ENCODE measurements at places on chromosomes 13 and 19. TPM values are rescaled to one million over a fixed set of nuclear protein-coding genes. Genes with fewer than 3 reads are reported as not detected.

- no peak overlapping the region for H3K27ac ChIP-seq
- H3K4me3 ChIP-seq: no peak overlapping the region
- DNase-seq: peak; percentile 34
- H3K4me1 ChIP-seq: no peaks in the 10 kb centered on the region
- no peaks in the 10 kb centered on the region for H3K36me3 ChIP-seq
These were observed 9.9 kb downstream of the CEACAM4 start for GRCh38 chr19:41616792-41617621.

DNA sequence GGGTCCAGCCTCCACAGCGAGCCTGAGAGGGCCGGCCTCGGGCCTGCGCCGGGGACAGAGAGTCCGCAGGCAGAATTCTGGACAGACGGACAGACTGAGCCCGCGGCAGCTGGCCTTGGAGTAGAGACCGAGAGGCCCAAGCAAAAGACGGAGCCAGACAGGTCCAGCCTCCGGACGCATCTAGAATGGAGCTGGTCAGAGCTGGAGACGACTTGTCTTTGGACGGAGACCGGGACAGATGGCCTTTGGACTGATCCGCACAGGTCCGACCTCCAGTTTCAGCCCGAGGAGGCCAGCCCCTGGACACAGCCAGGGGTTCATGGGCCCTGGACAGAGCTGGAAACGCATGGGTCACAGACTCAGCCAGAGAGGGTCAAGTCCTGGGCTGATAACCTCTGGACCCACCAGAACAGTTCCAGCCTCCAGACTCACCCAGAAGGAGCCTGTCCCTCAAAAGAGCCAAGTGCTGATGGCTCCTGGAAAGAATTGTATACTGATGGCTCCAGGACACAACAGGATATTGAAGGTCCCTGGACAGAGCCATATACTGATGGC, 490 bp downstream of the ITPKC start:
- H3K36me3 ChIP-seq: no peaks in the 10 kb centered on the region
- peaks cover 59% of the 10 kb centered on the region for H3K4me1 ChIP-seq
- H3K27me3 ChIP-seq: no peaks in the 10 kb centered on the region
- H3K4me3 ChIP-seq: peak overlapping the region; percentile 83
- no peak for DNase-seq

Gene ZNF625
- total RNA-seq: 5.6 TPM

DNA sequence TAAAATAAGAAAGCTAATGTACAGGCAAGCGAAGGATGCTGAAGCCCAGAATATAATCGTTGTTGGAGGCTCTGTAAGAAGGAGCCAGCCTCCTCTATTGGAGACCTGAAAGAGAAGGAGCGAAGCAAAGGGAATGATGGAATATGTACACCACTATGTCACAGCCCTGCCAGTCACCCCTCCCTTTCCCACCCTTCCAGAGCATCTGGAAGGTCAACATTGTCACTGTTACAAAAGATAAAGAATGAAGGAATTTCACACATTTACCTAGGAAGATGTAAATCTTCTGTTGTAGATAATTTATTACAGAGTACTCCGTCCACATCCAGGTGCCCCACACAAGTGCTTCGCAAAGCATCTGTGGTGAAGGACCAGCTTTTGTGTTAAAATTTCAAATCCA, 39.7 kb upstream of the SACS start:
- no peak for DNase-seq
- H3K36me3 ChIP-seq: no peaks in the 10 kb centered on the region
- no peak overlapping the region for H3K27ac ChIP-seq
- H3K27me3 ChIP-seq: no peaks in the 10 kb centered on the region
- no peak overlapping the region for H3K4me3 ChIP-seq

- H3K27me3 ChIP-seq: no peaks in the 10 kb centered on the region
- DNase-seq: no peak
- no peaks in the 10 kb centered on the region for H3K36me3 ChIP-seq
- H3K4me3 ChIP-seq: no peak overlapping the region
These were observed 110.2 kb downstream of the RAP2A start for GRCh38 chr13:97544031-97544765.

DNA sequence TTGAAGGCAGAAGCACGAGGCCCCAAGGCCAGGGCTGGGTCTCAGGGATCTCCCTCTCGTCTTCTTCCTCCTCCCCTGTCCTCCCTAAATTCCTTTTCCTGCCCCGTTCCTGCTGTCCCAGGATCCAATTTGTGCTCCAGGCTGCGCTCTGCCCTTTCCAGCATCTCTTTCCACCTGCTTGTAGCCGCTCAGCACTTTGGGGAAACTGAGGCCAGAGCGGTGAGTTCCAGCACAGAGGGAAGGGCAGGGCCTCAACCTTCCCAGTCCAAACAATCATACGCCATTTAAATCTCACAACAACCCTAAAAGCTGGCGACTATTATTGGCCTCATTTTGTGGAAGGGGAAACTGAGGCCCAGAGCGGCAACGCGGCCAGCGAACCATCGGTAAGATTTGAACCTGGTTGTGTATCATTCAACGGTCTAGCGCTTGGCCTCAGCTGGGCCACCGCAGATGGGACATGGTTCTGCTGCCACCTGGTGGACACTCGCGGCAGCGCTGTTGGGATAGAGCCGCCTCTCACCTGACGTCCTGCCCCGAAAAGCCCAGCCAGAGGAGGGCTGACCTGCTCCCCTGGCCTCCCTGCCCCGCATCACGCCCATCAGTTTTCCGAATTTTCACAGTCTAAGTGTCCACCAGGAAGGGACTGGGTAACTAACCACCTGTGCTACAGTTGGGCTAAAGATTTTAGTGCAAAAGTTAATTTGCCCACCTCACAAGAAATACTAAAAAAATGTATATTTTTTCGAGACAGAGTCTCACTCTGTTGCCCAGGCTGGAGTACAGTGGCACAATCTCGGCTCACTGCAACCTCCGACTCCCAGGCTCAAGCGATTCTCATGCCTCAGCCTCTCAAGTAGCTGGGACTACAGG, 4.2 kb upstream of the RPL18A start:
- peak; percentile 98 for DNase-seq
- no peaks in the 10 kb centered on the region for H3K36me3 ChIP-seq
- no peak overlapping the region for H3K4me3 ChIP-seq
- H3K4me1 ChIP-seq: peaks cover 28% of the 10 kb centered on the region
- no peak overlapping the region for H3K27ac ChIP-seq

DNA sequence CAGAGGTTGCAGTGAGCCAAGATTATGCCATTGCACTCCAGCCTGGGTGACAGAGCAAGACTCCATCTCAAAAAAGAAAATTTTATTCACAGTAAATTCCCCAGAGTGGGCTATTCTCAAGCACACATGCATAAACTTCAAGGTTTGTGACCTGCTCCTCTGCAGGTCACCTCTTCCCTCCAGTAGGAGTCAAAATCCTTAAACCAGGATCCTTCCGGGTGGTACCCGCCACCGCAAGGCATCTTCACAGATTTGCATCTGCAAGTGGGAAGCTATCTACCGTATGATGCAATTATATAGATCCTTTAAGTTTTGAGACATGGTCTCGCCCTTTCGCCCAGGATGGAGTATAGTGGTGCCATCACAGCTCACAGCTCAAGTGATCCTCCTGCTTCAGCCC, 3.0 kb upstream of the ECH1 start:
- peaks cover 44% of the 10 kb centered on the region for H3K4me1 ChIP-seq
- peak overlapping the region; percentile 14 for H3K27ac ChIP-seq
- H3K27me3 ChIP-seq: no peaks in the 10 kb centered on the region
- H3K4me3 ChIP-seq: no peak overlapping the region

Gene ALOX5AP
- total RNA-seq: 81.5 TPM

All from spleen (tissue), 13 donors.